ENCODE measurements at places on chromosomes 1 and 21.

GRCh38 chr1:116323491-116323890 lies 49.6 kb upstream of the ATP1A1 start:
- DNase-seq, result no peak

DNA sequence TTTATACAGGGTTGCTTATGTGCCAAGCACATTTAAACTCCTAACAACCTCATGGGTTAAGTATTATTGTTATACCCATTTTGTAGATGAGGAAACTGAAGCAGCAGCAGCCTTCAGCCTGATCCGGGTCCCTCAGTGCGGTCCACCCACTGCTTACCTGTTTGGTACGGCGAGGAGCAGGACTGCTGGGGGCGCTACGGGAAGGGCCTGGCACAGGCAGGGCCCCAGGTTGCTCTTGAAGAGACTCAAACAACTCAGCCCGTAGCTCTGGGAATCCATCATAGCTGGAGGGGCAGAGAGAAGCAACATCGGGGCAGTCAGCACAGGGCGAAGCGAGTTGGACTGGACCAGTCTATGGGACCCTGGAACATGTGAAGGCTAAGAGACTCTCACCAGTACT lies 9.2 kb downstream of the DENND4B start:
- DNase-seq, result no peak

- DNase-seq, result no peak
Measured at GRCh38 chr1:157852476-157852875, 10.9 kb upstream of the CD5L start.

DNA sequence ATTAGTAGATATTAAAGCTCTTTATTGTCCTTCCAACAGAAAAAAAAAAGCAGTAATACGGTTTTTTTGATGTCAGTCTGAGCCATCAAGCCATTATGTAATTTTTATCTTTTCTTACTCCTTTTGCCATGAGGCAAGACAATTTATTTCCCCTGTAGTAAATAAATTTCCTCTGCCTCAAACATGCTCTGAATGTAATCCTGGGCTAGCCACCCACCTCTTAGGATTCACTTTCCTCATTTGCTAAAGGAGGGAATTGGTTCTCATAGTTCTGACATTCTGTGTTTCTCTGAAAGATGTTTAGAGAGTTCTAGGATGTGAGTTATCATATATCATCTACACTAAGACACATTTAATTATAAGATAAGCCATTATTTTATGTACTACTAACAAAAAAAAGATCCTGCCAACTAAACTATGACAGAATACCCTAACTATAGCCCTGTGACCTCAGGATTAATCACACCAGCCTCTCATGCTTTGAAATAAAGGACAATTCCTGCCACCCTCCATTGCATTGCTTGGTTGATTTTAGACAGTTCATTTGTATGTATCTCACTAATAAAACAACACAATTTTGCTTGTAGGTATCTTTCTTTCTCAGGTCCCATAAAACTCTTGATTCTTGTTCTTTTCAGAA lies 34.0 kb upstream of the RAP1A start:
- DNase-seq, result no peak

- no peak for DNase-seq
Measured at GRCh38 chr1:241606544-241606943, 33.6 kb downstream of the CHML start.

DNA sequence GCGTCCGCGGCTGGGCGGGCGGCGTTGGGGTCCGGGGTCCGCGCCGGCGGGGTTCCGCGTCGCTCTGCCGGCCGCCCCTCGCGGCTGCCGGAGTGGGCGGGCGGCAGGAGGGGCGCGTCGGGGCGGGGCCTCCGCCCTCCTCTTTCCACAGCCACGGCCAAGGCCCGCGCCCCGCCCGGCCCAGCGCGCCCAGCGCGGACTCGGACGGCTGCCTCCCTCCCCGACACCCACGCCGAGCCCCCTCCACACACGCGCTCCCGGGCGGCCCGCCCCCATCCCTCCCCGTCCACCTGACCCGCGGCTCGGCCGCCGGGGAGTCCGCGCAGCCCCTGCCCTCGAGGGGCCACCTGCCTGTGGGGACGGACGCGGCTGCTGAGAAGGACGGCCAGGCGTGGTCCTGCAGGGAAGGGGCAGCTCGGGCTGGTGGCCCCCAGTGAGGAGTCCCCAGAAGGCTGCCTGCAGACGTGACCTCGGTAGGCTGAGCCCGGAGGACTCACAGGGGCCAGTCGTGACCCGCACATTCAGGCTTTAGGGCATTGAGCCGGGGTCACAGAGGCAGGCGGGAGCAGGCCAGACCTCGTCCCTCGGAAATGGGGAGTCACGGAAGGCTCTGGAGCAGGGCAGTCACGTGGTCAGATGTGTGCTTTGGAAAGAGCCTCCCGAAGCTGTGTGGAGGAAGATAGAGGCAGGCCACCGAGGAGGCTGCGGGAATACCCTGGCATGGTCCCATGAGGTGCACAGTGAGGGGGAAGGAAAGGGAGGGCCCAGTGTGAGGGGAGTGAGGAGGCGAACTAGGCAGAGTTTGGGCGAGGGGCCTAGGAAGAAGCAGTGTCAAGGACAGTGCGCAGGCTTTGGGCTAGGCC lies at the start of gene COL8A2:
TSS of gene COL8A2 (minus strand) at position 94 of the 863 bp plus-strand sequence. CDS start 24,980 bp downstream, outside the sequence.
- DNase-seq, result no peak

GRCh38 chr1:25150985-25151495 lies 81.3 kb downstream of the SYF2 start:
- no peak for DNase-seq

DNA sequence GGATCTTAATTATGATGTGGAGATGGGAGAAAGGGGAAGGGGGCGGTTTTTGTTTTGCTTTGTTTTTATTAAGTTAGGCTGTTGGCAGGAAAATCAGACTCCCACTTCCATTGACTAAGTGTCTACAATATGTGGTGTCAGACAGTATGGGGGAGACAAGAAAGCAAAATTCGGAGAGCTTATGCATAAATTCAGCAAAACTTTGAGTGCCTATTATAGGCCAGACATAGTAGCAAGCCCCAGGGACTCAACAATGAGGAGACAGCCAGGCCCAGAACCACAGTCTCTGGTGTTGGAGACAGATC lies 835 bp upstream of the TSPAN2 start:
- DNase-seq, result no peak

GRCh38 chr1:154998201-154998780 lies 4.3 kb upstream of the ZBTB7B start:
- no peak for DNase-seq

DNA sequence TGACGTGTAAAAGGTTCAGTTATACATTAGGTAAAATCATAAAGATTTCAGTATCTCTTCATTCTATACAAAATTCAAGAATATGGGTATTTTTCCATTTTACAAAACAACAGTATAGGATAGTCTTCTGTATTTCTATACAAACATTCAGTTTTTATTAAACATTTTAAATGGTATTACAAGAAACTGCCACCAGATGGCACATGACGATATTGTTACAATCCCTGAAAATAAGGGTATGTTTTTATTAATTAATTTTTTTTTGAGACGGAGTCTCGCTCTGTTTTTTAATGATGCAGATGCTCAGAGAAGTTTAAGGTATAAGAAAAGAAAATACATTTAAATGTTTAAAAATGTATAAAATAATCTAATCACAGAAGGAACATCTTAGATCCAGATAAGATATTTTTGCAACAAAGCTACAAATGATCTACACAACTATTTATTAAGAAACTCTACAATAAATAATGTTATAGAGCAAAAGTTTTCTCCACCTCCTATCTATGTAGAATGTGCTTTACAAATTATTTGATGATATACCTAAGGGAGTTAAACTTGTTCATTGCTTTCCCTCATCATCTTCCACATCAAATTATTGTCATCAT lies 23.5 kb upstream of the RSBN1 start:
- DNase-seq, result peak; percentile 45

DNA sequence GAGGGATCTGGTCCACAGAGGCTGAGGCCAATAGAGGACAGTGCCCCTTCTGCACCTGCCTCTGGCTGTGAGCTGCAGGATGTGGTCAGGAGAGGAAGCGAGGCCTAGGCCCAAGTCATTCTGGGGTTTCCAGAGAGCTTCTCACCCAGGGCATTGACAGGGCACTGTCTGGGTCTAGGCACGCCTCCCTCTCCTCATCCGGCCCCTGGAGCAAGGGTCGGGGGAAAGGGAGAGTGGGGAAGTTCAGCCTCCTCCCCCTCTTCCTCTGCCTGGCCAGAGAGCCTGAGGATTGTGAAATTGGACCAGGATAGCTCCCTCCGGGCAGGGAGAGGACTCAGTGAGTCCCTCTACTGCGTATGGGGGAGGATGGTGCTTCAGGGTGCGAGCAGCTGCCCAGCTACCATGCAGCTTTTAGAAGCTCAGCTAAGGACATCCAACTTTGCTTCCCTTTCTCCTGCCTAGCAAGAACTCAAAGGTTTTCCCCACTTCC lies 6.3 kb upstream of the INAVA start:
- peak; percentile 43 for DNase-seq

GRCh38 chr1:244362476-244362875 lies 89.2 kb downstream of the ADSS2 start:
- no peak for DNase-seq

DNA sequence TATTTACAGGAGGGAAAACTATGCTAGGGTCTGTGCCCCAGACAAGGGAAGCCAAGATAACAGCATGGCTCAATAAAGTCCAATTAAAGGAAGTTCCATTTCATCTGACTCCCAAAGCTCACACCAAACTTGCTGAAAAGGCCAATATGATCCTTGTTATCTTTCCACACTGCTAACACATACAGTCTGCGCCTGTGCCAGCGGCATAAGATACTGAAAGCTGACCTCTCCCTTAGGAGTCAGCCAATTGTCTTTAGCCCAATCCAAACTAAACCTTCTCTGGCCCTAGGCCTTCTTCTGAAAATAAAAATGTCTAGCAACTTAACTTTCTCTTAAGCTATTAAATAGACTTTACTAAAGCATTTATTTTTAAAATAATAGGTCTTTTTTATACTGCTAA lies 179.0 kb upstream of the PLD5 start:
- no peak for DNase-seq

GRCh38 chr1:165875171-165875570 lies 47.8 kb downstream of the UCK2 start:
- DNase-seq, result no peak

DNA sequence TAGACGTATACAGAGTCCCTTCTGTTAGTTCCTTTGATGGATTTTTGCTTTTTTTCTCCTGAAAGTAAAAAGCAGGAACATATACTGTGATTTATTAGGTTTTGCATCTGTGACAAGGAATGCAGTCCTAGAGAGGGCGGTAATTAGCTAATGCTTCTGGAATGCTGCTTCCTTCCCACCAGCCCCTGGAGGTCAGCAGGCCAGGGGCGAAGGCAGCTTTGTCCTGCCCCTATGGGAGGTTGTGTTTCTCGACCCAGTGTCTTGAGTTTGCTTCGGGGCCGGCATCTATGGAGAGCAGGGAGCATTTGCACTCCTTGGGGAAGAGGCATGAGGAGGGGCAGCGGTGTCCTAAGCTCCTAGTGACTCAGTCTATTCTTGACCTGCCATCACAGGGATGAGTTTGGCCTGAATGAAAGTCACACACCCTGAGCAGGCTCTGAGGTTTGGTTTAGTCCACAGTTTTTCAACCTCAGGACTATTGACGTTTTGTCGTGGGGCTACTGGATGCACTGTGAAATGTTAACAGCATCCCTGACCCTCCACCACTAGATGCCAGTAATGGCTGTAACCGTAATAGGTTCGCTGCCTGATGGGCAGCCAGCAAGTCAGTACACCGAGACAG lies 85.0 kb upstream of the KCNJ15 start:
- DNase-seq, result no peak

DNA sequence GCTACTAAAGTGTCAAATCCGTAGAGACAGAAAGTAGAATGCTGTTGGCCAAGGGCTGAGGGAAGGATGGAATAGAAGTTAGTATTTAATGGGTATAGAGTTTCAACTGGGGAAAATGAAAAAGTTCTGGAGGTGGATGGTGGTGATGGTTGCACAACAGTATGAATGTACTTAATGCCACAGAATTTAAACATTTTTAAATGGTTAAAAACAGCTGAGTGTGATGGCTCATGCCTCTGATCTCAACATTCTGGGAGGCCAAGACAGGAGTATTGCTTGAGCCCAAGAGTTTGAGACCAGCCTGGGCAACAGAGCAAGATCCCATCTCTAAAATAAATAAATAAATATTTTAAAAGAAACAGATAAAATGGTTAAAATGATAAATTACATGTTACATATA lies 44.5 kb downstream of the PIK3R3 start:
- DNase-seq, result no peak

GRCh38 chr1:36094621-36095061 lies 5.9 kb downstream of the ADPRS start:
- no peak for DNase-seq

- DNase-seq, result no peak
Measured at GRCh38 chr21:33578959-33579542, 9.4 kb downstream of the DONSON start.

- no peak for DNase-seq
Measured at GRCh38 chr1:172607145-172607544, 51.8 kb upstream of the FASLG start.

DNA sequence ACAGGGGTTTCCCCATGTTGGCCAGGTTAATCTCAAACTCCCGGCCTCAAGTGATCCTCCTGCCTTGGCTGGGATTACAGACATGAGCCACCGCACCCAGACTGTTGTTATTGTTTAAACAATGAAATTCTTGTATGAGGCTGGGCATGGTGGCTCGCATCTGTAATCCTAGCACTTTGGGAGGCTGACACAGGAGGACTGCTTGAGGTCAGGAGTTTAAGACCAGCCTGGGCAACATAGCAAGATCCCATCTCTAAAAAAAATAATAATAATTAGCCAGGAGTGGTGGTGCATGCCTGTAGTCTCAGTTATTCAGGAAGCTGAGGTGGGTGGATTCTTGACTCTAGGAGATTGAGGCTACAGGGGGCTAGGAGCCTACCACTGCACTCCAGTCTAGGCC lies 6.7 kb upstream of the WDTC1 start:
- DNase-seq, result no peak

DNA sequence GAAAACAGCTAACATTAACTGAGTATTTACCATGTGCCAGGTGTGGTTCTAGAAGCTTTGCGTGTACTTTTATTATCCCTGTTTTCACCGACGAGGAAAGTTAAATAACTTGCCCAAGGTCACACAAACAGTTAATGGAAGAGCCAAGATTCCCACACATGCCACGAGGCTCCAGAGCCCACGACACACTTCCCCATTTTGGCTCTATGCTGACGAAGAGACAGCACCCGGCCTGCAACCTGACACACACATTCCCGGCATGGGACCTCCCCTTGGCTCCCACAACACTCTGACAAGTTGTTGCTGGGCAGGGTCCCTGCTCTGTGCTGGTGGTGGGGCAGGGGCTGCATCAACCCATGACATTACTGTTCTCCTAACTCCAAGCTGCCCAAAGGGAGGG lies 52.8 kb downstream of the RAP1GAP start:
- DNase-seq, result no peak

DNA sequence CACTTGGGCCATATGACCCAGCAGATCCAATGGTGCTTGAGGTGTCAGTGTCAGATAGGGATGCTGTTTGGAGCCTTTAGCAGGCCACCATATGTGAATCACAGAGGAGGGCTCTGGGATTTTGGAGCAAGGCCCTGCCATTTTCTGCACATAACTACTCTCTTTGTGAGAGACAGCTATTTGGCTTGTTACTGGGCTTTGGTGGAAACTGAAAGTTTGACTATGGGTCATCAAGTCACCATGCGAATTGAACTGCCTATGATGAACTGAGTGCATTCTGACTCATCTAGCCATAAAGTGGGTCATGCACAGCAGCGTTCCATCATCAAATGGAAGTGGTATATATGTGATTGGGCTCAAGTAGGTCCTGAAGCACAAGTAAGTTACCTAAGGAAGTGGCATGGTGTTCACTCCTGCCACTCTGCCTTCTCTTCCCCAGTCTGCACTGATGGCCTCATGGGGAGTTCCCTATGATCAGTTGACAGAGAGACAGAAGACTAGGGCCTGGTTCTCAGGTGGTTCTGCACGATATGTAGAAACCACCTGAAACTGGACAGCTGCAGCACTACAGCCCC lies 447.3 kb downstream of the AGBL4 start:
- no peak for DNase-seq

Measured in T-helper 1 cell (primary cell).